ENCODE measurements at places on chromosomes 11 and 22. TPM values are rescaled to one million over a fixed set of nuclear protein-coding genes. Genes with fewer than 3 reads are reported as not detected.

The ELFN2 gene
- not detected for total RNA-seq

The HIPK3 gene
- total RNA-seq, result 302 TPM

The PKNOX2 gene
- total RNA-seq, result 12.1 TPM

The TPST2 gene
- 251 TPM for total RNA-seq

The C1QTNF4 gene
- not detected for total RNA-seq

The RAB39A gene
- total RNA-seq, result not detected

The GAS2 gene
- total RNA-seq, result 27.0 TPM

The NAALADL1 gene
- 56.8 TPM for total RNA-seq

DNA sequence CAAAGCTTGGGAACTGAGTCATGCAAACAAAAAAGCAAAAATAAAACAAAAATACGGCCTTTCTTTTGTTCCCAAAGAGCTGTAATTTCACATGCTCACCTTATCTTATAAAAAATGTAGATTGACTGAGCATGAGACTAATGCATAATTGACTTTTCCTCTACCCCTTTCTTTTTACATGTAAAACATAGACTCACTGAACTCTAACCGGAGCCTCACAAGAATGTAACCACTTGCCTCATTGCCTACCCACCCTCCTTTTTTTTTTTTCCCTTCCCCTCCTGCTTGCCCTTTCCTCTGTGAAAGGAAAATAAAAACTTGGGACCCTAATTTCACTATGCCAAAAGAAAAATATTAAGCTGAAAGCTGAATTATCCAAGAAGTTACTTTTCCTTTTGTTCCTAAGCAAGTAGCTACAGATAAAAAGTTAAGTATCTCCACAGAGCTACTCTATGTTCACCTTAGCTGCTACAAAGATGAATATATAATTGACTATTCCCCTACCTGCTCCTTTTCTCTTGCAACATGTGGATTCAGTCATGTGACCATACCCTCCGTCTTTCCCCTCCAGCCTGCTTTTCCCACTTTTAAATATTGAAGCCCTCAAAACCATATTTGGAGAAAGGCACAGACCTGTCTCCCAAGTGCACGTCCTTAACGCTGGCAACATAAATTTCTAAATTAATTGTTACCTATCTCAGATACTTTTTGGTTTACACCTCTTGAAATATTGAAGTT, 39.6 kb upstream of the WEE1 start:
- no peak for DNase-seq

DNA sequence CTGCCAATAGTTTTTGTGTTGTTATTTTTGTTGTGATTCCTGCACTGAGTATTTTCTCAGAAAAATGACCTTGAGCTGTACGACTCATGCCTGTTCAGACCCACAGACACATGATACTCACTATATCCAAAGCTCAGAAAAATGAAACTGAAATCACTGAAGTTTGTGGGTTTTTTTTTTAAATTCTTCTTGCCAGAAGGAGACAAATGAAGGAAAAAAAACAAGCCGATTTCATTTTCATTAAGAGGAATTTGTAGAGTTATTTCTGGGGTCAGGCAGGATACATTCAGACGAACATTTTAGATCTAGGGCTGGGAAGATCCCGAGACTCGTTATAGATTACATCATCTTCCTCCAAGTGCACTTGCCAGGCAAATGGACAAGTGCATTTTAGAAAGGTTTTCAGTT, 60.4 kb downstream of the BMAL1 start:
- DNase-seq, result no peak

GRCh38 chr11:7871056-7871455, 60.0 kb downstream of the OR10A6 start:
- no peak for DNase-seq

DNA sequence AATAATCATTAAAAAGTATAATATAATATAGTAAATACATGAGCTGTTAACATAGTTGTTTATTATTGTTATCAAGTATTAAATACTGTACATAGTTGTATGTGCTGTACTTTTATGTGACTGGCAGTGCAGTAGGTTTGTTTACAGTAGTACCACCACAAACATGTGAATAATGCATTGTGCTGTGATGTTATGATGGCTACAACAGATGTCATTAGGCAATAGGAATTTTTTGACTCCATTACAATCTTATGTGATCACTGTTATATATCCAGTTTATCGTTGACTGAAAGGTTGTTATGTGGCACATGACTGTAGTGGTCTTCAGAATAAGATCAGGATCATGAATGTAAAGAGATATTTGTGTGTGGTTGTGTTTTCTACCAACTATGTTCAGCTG, 577.8 kb downstream of the JRKL start:
- no peak for DNase-seq

- no peak for DNase-seq
These were observed 77.0 kb downstream of the ME3 start for GRCh38 chr11:86595451-86595850.

DNA sequence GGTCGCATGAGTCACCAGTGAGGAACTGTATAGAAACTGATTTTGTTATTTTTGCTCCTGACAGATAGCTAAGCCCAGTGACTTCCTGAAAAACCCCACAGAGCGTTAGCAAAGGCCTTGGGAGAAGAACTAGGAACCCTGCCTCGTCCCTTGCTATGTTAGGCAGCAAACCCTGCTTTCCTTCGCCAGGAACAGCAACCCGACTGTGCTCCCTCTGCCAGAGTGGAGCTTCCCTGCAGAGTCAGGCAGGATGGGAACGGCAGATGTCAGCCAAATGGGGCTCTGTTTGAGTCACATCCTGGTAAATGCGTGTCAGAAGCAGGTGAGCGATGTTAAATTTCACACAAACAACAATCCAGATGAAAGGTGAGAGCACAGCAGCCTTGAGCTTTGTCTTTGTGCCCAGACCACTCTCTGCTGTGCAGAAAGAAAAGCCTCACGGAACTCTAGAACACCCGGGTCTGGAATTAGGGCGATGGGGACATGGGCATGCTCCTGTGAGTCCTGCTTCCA, 186.6 kb downstream of the ADAMTS15 start:
- DNase-seq, result no peak

- no peak for DNase-seq
These were observed 474.4 kb downstream of the BRD1 start for GRCh38 chr22:49353235-49353634.

DNA sequence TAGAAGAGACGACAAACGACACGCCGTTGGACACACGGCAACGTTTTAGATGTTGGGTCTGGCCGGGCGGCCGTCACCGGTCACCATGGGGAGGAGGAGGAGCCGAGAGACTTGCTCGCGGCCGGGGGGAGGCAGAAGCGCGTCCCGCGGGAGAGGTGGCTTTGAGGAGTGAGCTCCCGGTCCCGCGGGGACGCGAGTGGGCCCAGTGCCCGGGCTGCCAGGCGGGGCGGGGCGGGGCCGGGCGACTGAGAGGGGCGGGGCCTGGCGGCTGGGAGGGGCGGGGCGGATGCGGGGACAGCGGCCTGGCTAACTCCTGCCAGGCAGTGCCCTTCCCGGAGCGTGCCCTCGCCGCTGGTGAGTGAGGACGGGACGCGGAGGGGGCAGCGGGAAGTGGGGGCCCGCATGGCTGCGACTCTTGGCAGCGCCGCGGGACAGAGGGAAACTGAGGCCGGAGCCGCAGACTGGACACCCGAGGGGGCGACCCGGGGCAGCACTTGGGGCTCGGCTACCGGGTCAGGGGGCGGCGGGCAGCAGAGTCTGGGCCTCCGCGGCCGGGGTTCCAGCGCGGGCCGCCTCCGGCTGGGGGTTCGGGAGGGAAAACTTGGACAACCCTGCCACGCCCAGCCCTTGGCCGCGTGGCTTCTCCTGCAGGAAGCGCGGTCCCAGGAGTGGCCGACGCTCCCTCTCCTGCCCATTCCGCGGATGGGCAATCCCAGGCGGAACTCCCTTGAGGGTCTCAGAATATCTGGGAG, at the start of gene TSPO:
TSPO (plus strand) TSS at position 309 of the 752 bp plus-strand sequence. CDS start 7,680 bp downstream, outside the sequence.
- DNase-seq, result peak; percentile 92

- no peak for DNase-seq
These were observed 109.3 kb downstream of the KIAA1671 start for GRCh38 chr22:25061605-25062376.

Measured in ascending aorta (tissue), 2 donors.